ENCODE measurements at places on chromosomes 11 and 22. TPM values are rescaled to one million over a fixed set of nuclear protein-coding genes. Genes with fewer than 3 reads are reported as not detected.

GRCh38 chr11:17510507-17511206 lies 33.6 kb downstream of the USH1C start:
- no peak for DNase-seq

The ACRV1 gene
- not detected for total RNA-seq

- DNase-seq, result no peak
Measured at GRCh38 chr11:40291329-40291728, 1168.1 kb downstream of the LRRC4C start.

DNA sequence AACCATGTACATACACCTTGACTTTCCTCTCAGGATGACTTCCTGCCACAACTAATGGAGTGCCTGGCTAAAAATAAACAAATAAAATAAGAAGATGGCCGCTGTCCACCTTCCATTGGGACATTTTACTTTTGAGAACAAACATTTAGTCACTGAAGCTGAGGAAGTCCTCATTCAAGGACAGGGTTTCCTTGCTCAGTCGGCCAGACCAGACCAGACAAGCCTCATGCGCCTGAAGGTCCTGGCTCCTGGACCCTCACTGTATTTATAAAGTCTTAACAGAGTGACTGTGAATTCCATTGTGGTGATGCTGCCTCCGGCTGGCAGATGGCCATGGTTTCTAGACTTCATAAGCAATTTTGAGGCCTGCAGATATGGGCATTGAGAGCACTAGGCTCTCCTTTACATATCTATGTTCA lies 114.5 kb downstream of the MAML2 start:
- DNase-seq, result no peak
